ENCODE measurements at places on chromosomes 16 and 17.

- no peak for DNase-seq
Measured at GRCh38 chr17:50572541-50572940, 12.0 kb downstream of the CACNA1G start.

- DNase-seq, result no peak
Measured at GRCh38 chr16:88706229-88706964, at the start of the genes CTU2 and RNF166. CTU2 (plus strand) TSS chr16:88706503; CDS start chr16:88706531, 28 bp downstream. RNF166 (minus strand) TSS chr16:88706408; CDS start chr16:88706325, 83 bp downstream.

DNA sequence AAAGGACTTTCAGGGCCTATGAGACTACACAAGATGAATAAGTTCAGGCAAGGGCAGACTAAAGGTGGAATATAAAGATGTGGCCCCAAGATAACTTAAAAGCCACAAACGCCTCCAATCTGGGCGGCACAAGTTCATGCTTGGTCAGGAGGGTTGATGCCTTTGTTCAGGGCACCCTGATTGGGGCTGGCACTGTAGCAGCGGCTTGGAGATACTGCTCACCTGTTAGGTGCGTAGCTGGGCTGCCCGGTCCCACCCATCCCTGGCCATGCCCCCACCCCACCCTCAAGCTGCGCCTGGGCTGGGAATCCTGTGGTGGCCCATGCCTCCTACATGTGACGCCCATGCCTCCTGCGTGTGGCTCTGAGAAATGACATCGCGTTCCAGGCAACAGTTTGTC lies 12.5 kb upstream of the SLC13A2 start:
- DNase-seq, result no peak

DNA sequence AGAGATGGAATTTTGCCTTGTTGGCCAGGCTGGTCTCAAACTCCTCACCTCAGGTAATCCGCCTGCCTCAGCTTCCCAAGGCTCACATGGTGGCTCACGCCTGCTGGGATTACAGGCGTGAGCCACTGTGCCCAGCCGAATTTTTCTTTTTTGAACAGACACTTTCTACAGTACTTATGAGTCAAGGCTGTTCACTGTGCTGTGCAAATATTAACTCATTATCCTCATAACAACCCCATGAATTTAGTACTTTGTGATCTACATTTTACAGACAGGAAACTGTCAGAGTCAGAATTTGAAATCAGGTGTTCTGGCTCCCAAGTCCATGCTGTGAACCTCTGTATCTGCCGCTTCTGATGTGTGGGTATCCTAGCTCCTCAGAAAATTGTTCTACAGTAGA lies 25.7 kb upstream of the RASL10B start:
- DNase-seq, result no peak
